Neuronal stem cell (in vitro differentiated cells): ENCODE measurements at places on chromosomes 11 and 22.

- no peak for DNase-seq
Observed at GRCh38 chr22:48695251-48695650, 1132.4 kb downstream of the BRD1 start.

DNA sequence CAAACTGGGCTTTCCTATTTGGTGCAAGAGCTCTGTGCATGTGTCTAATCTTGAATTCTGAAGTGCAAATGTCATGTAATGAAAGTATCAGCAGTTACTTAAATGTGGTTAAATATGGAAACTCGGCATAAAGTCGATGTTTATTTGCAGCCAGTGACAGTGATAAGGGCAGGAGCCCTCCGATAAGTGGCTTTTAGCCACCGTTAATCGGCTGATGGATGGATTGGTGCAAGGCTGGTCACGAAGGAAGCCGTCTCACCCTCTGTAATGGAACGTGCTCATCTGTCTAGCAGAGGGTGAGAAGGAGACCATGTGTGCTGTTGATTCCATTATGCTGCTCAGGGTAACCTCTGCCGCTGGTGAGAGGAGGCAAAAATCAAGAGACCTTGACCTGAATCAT is 121.8 kb upstream of the PAX6 start:
- no peak for DNase-seq

DNA sequence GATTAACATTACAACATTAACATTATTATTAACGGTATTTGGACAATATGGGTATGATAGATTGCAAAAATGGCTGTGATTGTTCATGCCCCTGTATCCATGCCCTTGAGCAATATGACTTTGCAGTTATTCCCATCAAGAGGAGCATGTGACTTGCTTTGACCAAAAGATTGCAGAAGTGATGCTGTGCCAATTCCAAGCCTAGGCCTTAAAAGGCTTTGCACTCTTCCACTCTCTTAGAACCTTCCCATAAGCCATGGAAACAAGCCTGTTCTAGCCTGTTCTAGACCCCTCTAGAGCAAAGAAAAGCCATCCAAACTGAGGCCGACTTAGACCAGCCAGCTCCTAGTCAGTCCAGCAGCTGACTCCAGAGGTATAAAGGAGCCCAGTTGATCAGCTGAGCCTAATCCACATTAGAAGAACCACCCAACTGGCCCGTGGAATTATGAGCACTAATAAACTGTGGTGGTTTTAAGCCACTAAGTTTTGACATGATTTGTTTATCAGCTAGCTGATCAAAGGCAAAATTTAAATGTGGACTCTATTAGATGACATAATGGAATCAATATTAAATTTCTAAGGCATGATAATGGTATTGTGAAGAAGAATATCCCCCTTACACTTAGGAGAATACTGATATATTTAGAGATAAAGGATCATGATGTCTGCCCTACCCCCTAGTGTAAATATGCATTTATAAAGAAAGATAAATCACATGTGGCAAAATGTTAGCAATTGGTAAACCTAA is 28.6 kb downstream of the RAB30 start:
- DNase-seq = no peak

DNA sequence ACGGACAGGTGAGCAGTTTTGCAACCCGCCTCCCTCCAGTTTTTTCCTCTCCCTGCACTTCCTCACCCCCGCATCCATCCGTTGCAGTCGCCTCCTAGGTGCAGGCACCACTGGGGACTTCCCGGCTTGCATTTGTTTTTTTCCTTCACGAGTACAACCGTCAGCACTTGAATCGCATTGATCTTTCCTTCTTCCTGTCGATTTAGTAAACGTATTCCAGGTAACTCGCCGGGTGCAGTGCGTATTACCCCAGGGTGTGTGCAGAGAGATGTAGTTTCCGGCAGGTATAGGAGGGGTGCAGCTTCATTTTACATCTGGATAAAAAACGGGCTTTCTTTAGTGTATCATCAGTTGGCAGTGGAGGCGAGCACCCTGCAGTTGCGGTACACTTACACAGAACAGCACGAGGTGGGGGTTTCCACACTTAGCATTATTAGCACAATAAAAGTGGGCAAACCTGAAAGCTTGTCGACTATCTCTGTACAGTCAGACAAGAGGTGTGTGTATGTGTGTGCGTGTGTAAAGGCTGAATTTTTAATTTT is at the start of gene SORL1-AS1:
TSS of gene SORL1-AS1 (minus strand) at position 359 of the 542 bp plus-strand sequence.
- DNase-seq = no peak

DNA sequence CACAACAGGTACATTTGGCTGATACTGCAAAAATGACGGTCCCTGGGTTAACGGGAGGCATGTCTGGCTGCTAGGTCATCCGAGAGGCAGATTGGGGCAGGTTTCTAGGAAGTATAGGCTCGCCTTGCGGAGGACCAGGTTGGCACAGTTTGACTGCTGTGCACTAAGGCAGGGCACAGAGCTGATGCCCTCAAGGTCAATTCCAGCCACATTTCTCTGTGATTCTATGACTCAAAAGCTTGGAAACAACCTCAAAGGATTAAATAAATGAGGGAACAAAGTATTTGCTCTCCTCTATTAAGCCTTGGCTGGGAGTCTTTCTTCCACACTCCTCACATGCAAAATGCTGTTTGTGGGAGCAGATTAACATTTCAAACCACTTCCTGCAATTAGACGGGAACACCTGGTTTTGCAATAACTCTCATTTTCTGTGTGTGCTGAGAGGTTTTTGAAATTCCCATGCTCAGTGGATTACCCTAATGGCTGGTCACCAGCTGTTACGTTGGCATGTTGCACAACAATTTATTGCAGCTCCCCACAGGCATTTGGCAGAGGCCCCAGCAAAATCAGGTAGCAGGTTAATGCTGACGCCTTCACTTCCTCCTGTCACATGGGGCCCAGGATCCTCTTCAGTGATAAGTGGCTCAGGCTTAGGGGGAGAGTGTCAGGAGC is 61.0 kb upstream of the PLET1 start:
- no peak for DNase-seq
